ENCODE measurements at places on chromosomes 5 and 9. TPM values are rescaled to one million over a fixed set of nuclear protein-coding genes. Genes with fewer than 3 reads are reported as not detected.

GRCh38 chr5:169970911-169971765 lies 9.2 kb downstream of the INSYN2B start:
- DNase-seq = no peak

- DNase-seq = no peak
Measured at GRCh38 chr9:120892748-120893610, 16.0 kb upstream of the PHF19 start.

GRCh38 chr5:10250806-10251276 lies 761 bp downstream of the CCT5 start:
- DNase-seq = no peak

DNA sequence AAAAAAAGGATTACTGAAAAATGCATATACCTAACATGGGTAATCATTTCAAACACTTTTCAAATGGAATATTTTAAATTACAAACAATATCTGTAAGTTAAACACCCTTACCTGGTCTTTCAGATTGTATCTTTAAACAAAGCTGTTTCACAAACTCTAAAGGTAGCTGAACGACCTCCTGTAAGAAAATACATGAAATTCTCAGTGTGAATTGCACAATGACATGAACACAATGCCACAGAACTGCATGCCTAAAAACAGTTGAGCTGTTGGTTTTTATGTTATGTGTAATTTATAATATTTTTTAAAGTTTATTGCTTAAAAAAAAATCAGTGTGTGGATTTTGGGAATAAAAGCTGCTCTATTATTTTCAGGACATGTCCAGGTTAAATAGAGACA lies 17.5 kb downstream of the IPPK start:
- DNase-seq = no peak

DNA sequence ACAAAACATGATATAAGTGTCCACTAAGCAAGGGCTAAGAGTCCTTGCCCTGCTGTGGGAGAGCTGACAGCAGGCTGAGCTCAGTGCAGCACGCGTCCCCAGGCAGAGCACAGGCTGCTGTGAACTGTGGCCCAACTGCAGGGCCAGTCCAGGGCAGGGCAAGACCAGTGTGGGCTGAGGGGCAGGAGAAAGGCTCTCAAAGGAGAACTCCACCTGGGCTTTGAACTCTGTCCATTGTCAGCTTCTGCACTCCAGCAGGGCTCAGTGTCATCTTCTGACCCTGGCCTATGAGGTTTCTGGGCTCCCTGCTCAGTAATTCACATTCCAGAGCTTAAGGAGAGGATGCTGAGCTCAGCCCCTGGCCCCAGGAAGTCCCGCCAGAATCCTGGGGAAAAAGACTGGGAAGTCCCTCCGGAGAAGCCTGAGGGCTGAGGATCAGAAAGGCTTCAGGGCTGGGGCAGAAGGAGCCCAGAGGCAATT lies 37.4 kb downstream of the LHFPL2 start:
- peak; percentile 70 for DNase-seq

- DNase-seq = no peak
Measured at GRCh38 chr5:72746736-72747135, 69.7 kb upstream of the TNPO1 start.

GRCh38 chr9:120726484-120726883 lies 12.2 kb upstream of the MEGF9 start:
- DNase-seq = no peak

DNA sequence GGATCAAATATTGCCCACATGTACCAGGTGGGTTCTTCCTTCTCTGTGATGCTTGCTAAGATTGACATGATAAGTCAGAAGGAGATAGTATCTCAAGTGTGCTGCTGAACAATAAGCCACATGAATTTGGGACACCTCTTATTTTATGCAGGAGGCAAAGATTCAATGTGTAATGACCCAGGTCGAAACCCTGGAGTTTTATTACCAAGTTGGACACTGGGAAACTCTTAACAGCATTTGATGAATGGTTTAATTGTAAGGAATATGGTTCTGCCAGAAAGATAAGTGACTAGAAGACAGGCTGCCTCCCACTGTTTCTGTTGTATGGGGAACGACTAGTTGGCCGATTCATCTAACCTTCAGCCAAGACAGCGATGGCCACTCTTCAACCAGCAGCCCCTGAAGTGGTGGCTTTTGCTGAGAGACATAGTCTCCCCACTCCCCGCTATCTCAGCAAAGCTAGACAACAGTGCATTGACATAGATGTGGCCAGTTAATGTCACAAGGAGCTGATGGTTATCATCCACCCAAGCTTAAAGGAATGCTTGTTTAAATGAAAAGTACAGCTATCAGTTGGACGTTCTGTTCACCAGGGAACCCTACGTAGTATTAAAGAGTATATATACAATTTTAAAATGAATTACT lies 407.7 kb downstream of the KDM4C start:
- DNase-seq = no peak

DNA sequence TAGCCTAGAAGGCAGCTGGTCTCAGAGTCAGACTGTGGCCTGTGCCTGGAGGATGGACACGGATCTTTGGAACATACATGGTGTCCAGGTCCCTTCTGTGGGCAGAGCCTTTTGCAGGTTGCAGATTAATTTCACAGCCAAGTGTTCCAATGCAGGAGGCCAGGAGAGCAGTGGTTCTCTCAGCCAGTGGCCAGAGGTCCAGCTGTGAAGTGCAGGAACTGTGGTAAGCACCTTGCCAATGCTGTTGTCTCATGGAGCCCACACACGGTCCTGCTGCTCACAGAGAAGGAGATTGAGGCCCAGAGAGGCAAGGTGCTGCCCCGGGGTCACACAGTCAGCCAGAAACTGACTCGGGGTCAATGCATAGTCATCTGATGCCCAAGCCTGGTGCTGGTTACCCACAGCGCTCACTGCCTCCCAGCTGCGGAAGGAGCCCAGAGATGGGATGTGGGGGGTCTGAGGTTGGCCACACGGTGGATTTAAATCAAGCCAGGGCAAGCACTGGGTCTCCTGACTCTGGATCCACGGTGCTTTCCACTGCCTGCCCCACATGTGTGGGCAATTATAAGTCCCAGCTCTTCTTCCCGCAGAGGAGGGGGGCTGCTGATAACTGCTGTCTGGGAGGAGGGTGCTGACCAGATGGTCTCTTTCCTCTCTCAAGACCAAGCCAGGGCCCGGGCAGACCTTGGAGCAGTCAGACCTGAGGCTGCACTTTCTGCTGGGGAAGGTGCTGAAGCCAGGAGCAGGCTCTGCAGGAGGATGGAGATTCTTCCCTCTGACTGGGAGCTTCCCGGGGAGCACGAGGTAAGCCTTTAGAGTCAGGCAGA lies 2.8 kb downstream of the PDGFRB start:
- no peak for DNase-seq

- DNase-seq = no peak
Measured at GRCh38 chr5:56950626-56951125, 1.2 kb downstream of the MIER3 start.

DNA sequence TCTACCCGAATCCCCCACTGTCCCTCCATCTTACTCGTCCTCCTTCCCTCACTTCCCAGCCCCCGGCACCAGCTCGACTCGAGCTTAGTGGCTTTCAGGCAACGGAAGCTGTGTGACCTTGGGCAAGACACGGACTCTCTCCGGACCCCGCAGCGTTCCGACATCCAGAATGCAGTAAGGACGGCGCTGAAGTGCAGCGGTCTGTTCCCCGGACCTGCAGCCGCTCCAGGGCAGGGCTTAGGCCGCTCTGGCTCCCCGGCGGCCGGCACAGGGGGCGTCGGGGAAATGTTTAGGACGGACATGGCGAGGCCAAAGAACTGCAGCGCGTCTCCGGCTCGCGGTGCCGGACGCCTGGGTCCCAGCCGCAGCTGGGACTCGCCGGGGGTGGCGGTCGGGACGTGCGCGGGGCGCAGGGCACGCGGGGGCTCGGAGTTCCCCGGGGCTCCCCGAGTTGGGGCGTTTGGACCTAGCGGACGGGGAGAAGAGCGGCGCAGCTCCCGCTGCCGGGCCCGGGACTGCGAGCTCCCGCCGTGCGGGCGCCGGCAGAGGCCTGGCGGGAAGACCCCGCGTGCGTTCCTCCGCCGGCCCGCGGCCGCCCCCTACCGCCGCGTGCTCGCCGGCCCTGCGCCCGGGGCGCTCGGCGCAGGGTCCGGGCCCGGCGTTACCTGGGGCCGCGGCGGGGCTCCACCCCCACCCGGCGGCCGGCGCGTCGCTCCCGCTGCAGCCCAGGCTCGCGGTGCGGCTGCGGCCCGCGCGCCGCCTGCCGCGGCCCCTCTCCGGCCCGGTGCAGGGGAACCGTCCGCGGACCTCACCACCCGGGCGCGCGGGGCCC lies 5.6 kb upstream of the RNF44 start:
- DNase-seq = no peak

- no peak for DNase-seq
Measured at GRCh38 chr5:106874974-106875373, 795.8 kb downstream of the EFNA5 start.

DNA sequence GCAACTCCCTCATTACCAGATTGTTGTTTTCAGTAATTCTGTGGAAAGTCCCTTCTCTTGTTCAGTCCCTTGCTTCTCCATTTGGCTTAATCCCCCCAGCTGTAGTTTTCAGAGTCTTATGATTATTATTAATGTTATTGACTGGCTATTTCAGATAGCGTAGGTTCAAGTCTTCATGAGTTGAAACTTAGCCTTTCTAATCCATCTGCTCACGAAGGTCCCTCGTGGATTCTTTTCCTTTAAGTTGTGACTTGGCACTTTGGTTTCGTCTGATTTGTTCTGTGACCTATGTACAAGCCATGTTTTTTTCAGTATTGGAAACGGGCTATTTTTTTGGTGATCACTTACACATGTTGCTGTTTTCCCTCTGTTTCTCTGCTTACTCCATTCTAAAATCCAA lies 260.3 kb downstream of the TMEM167A start:
- DNase-seq = no peak

- no peak for DNase-seq
Measured at GRCh38 chr5:140338908-140339307, 7.5 kb downstream of the HBEGF start.

DNA sequence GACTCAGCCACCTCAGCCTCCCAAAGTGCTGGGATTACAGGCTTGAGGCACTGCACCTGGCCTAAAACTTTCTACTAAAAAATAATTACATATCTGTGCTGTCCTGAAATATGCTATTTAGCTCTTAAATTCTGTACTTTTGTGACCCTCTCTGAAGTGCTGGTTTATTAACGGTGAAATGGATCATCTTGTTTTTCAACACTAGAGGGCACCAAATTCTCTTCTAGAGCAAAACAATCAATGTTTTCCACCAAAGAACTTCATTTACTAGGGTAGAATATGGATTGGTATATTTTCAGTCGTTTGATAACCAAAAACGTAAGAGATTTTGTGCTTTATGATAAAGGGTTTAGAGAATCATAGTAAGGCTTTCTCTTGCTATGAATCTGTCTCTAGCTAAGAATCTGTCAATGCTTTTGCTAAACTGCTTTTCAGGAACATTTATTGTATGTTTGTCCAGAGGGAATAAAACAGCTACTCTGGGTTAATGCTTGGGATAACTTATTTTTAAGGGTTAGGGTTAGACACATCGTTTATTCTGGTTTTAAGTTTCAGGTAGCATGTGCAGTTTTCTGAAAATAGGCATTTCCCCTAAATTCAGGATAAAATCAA lies 63.6 kb downstream of the RNF180 start:
- no peak for DNase-seq

DNA sequence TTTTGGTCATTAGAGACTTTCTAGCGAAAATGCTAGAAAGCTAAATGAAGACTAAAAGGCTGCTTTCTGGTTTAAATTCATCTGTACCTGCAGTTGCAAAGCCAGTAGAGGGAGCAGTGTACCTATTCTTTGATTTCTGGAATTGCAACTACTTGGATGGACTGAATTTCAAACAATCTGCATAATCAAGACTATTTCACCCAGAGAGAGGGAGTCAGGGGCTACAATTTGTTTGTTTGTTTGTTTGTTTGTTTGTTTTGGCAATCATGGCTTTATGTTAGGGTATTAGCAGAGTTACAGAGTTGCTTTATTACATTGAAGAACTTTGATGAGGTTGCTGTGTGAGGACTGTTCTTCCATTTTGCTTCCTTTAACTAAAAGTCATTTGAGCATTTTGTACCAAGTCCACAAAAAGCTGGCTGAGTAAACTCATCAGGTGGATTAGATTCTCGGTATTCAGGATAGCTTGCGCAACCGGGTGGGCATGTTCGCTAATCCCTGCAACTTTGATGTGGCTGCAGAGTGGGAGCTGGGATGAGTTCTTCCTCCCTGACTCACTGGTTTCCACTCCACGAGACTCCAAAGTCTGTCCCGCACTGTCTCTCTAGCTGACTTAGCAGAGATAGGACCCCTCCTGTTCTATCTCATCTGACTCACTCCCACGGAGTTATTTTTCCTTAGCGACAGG lies 80.0 kb upstream of the TUT7 start:
- DNase-seq = no peak

GRCh38 chr5:5505815-5506214 lies 83.3 kb downstream of the ICE1 start:
- no peak for DNase-seq

FBLL1 gene
- total RNA-seq = 8.6 TPM

PRRT1B gene
- total RNA-seq = 1.1 TPM

HMCN2 gene
- total RNA-seq = 9.1 TPM

ASPN gene
- total RNA-seq = not detected

SLC1A3 gene
- total RNA-seq = 35.3 TPM
